ENCODE measurements at places on chromosomes 3 and 15.

DNA sequence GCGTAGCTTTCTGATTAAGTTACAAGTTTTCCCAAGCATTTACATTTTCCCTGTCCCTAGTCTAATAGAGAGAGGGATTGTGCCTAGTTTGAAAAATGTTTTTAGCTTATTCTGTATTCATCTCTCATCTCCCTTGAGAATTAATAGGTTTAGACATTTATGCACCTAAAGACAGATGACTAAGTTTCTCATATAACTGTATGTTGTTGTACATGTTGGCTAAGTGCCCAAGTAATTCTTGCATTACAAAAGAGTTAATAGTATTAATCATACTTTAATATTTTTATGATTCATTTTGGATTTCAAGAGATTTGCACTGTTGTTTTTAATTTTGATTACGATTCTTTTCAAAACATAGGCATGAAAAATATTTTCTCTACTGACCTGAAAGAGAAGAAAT, 109.0 kb upstream of the TBL1XR1 start:
- peaks cover 2% of the 10 kb centered on the region for H3K27me3 ChIP-seq
- no peak overlapping the region for H3K27ac ChIP-seq
- no peaks in the 10 kb centered on the region for H3K36me3 ChIP-seq
- no peak for DNase-seq

DNA sequence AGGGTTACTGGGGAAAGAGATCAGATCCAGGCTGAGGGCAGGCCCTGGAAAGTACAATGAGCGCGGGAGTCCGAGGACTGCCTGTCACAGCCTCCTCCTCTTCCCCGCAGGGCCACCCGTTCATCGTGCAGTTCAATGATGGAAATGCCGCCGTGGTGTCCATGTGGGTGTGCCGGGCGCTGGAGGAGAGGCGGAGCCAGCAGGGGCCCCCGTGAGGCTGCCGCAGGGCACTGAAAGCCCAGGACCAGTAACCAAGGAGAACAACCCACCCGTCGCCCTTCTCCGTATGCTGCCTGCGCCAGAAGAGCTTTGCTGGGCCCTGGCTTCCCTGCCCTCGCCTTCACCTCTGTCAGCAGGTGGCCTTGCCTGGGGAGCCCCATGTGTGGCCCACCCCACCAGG, 18.8 kb upstream of the SKOR1 start:
- no peaks in the 10 kb centered on the region for H3K36me3 ChIP-seq
- H3K27me3 ChIP-seq: no peaks in the 10 kb centered on the region
- H3K4me3 ChIP-seq: no peak overlapping the region

GRCh38 chr3:105786241-105786640, 82.6 kb downstream of the CBLB start:
- H3K27me3 ChIP-seq: no peaks in the 10 kb centered on the region
- no peak overlapping the region for H3K4me3 ChIP-seq
- peaks cover 56% of the 10 kb centered on the region for H3K36me3 ChIP-seq
- no peak overlapping the region for H3K27ac ChIP-seq
- H3K4me1 ChIP-seq: peaks cover 54% of the 10 kb centered on the region
- no peak for DNase-seq

- no peak overlapping the region for H3K27ac ChIP-seq
- H3K4me1 ChIP-seq: peaks cover 35% of the 10 kb centered on the region
- H3K36me3 ChIP-seq: peaks cover 42% of the 10 kb centered on the region
- no peaks in the 10 kb centered on the region for H3K27me3 ChIP-seq
- no peak for DNase-seq
- no peak overlapping the region for H3K4me3 ChIP-seq
Measured at GRCh38 chr3:38522002-38522401, 25.9 kb downstream of the EXOG start.

- no peaks in the 10 kb centered on the region for H3K36me3 ChIP-seq
- H3K4me3 ChIP-seq: no peak overlapping the region
- H3K27me3 ChIP-seq: no peaks in the 10 kb centered on the region
- no peak overlapping the region for H3K27ac ChIP-seq
- DNase-seq: no peak
- H3K4me1 ChIP-seq: no peaks in the 10 kb centered on the region
Measured at GRCh38 chr3:76138921-76139320, 353.6 kb upstream of the ZNF717 start.

- no peaks in the 10 kb centered on the region for H3K4me1 ChIP-seq
- no peak for DNase-seq
- H3K27ac ChIP-seq: no peak overlapping the region
- H3K27me3 ChIP-seq: no peaks in the 10 kb centered on the region
- H3K4me3 ChIP-seq: no peak overlapping the region
Measured at GRCh38 chr3:41742121-41742520, 219.8 kb downstream of the ULK4 start.

GRCh38 chr3:186219211-186219638, 110.3 kb upstream of the ETV5 start:
- no peak for DNase-seq
- H3K27ac ChIP-seq: no peak overlapping the region
- no peak overlapping the region for H3K4me3 ChIP-seq
- no peaks in the 10 kb centered on the region for H3K36me3 ChIP-seq

GRCh38 chr3:193680220-193680619, 87.2 kb downstream of the OPA1 start:
- DNase-seq: no peak
- H3K27ac ChIP-seq: no peak overlapping the region
- no peaks in the 10 kb centered on the region for H3K27me3 ChIP-seq
- no peaks in the 10 kb centered on the region for H3K4me1 ChIP-seq

DNA sequence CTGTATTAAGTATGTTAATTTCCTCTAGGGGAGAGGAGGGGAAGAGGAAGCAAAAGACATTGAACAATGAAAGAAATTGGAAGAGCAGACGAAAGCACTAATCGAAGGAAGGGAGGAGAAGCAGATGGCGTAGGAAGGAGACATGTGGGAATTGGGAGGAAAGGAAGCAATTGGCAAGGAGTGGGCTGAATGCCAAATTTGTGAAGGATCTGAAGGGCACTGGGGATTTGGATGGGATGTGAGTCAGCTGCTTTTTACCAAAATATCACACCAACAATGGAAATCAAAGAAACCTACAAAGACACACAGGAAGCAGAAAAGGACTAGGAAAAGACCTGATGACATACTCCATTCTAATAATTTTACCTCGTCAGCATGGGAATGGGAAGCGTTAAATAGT, 1029.8 kb downstream of the ROBO1 start:
- no peaks in the 10 kb centered on the region for H3K36me3 ChIP-seq
- no peak for DNase-seq
- no peak overlapping the region for H3K27ac ChIP-seq

- H3K4me1 ChIP-seq: no peaks in the 10 kb centered on the region
- no peak overlapping the region for H3K27ac ChIP-seq
- no peaks in the 10 kb centered on the region for H3K36me3 ChIP-seq
Measured at GRCh38 chr3:149599236-149599635, 58.6 kb downstream of the WWTR1 start.

GRCh38 chr3:16243706-16244490, 20.8 kb downstream of the DPH3 start:
- no peak overlapping the region for H3K4me3 ChIP-seq
- H3K27ac ChIP-seq: no peak overlapping the region
- no peaks in the 10 kb centered on the region for H3K36me3 ChIP-seq
- no peaks in the 10 kb centered on the region for H3K27me3 ChIP-seq
- no peak for DNase-seq

DNA sequence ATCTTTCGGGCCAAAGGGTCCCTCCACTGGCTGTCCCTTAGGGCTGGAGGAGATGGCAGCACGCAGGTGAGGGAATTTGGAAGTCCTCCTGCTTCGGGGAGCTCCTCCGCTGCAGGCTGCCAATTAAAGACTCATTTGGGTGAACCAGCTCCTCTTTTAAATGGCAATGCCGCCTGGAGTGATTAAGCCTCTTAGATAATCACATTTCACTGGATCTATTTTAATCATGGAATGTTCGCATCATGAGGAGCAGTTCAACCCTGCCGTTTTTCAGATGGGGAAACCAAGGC, 117.9 kb downstream of the LIPC start:
- no peak for DNase-seq
- no peak overlapping the region for H3K4me3 ChIP-seq
- H3K27ac ChIP-seq: no peak overlapping the region
- peaks cover 59% of the 10 kb centered on the region for H3K4me1 ChIP-seq
- peaks cover under 1% of the 10 kb centered on the region for H3K27me3 ChIP-seq

DNA sequence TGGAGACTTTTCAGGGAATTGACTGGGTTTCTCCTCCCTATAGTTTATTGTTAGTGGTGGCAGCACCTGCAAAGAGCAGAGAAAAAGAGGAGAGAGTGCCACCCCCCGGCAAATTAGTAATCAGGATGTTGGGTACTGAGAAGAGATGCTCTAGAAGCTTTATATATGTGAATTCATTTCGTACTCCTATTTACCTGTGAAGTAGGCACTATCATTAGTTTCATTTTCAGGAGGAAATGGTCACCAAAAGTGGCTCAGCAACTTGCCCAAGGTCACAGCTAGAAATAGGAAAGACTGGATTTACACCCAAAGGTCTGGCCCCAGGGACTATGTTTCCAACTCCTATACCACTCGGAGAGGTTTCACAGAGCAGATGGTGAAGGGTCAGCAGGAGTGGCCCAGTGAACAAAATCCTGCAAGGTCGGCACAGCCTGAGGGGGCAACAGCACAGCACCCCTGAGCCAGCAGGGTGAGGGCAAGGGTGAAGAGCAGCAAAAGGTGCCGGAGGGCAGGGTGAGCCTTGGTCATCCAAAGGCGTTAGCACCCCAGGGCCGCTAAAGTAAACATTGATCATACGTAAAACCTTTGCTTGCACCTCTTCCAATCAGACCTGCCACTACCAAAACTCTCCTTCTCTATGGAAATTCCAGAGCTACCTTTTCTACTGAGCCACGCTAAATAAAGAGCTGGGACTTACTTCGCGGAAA, 23.6 kb downstream of the VGLL4 start:
- no peak for DNase-seq
- peaks cover 62% of the 10 kb centered on the region for H3K4me1 ChIP-seq
- no peaks in the 10 kb centered on the region for H3K27me3 ChIP-seq
- H3K36me3 ChIP-seq: peaks cover 28% of the 10 kb centered on the region
- no peak overlapping the region for H3K4me3 ChIP-seq

GRCh38 chr3:109254770-109255169, 61.5 kb downstream of the DPPA2 start:
- no peak for DNase-seq
- H3K36me3 ChIP-seq: no peaks in the 10 kb centered on the region
- no peaks in the 10 kb centered on the region for H3K4me1 ChIP-seq
- H3K27ac ChIP-seq: no peak overlapping the region
- H3K27me3 ChIP-seq: peaks cover 4% of the 10 kb centered on the region

DNA sequence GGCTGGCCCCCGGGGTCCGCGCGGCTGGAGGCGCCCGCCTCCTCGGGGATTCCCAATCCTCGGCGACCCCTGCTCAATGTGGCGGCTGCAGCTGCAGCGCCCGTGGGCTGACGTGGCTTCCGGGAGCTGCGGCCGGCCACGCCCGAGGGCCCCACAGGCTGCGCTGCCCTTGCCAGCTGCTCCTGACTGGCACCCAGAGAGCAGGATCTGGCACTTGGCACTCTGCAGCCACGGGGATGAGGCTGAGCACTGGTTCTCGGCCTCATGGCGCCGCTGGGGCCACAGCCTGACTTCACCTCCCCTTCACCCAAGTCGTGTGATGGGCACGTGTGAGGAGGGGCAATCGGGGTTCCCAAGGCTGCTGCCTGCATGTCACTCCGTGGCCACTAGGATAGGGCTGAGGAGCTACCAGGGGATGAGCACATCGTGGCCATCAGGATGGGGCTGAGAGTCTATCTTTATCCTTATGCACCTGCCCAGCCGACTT, 267.8 kb upstream of the FRG2C start:
- no peaks in the 10 kb centered on the region for H3K27me3 ChIP-seq
- H3K4me3 ChIP-seq: no peak overlapping the region
- no peak for DNase-seq
- H3K4me1 ChIP-seq: no peaks in the 10 kb centered on the region
- H3K27ac ChIP-seq: no peak overlapping the region

DNA sequence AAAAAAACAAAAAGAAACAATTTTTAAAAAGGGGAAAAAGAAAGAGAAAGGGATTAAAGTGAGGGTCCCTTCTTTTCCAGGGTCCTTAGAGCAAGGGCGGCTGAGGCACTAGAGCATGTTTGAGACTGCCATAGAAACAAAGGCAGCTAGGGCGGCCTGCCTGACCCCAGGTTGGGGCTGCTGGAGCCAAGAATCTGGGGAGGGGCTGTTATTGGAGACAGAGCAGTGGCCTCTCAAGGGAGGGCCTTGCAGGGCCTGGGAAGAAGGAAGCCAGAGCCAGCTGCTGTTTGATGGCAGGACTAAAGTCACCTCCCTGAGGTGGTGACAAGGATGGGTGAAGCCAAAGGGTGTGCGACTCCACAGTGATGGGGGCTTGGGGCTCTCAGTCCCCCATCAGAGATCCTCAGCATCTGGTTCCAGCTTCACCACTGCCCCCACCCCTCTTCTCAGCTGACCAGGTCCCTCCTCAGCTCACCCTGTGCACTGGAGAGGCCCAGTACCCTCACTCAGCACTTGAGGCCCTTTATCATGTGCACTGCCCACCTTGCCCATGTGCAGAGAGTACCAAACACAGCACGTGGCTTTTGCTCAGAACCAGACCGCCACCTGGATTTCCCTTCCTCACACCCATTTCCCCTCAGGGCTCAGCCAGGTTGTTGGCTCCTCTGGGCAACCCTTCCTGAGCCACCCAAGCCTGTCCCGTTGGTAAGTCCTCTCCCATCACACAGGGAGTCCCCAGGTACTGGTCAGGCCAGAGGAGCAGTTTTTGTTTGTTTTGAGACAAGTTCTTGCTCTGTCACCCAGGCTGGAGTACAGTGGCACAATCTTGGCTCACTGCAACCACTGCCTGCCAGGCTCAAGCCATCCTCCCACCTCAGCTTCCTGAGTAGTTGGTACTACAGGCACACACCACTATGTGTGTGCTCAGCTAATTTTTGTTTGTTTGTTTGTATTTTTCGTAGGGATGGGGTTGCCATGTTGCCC, 1.7 kb downstream of the TMEM89 start:
- H3K36me3 ChIP-seq: peaks cover 13% of the 10 kb centered on the region
- no peaks in the 10 kb centered on the region for H3K27me3 ChIP-seq

DNA sequence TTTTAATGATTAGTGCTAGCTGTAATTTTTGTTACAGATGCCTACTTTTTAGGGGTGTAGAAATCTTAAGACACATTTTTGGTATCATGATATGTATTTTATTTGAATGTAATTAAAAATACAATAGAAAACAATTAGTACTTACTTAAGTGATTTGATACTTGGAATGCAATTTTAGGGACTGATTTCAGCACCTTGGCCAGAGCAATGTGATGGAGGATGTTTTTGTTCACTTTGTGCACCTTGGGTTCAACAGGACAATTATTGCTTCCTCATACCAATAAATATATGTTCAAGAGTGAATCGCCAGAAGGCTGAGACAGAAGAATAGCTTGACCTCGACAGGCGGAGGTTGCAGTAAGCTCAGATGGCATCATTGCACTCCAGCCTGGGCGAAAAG, 22.3 kb downstream of the GMNC start:
- no peak for DNase-seq
- no peak overlapping the region for H3K27ac ChIP-seq
- no peak overlapping the region for H3K4me3 ChIP-seq
- no peaks in the 10 kb centered on the region for H3K27me3 ChIP-seq
- H3K4me1 ChIP-seq: no peaks in the 10 kb centered on the region

All from activated CD4-positive, alpha-beta T cell treated with anti-CD3 and anti-CD28 coated beads, Interleukin-2, amount 10 ng/mL, durations not matched to agents 7 days and 5 days (primary cell).